ENCODE measurements at places on chromosomes 12 and 14.

GRCh38 chr12:38053113-38053512 lies 263.5 kb upstream of the ALG10B start:
- no peak for DNase-seq

- no peak for DNase-seq
These were observed 140.8 kb downstream of the TTC7B start for GRCh38 chr14:90675399-90675798.

GRCh38 chr12:69898236-69898635 lies 73.2 kb downstream of the MYRFL start:
- DNase-seq = peak; percentile 84

DNA sequence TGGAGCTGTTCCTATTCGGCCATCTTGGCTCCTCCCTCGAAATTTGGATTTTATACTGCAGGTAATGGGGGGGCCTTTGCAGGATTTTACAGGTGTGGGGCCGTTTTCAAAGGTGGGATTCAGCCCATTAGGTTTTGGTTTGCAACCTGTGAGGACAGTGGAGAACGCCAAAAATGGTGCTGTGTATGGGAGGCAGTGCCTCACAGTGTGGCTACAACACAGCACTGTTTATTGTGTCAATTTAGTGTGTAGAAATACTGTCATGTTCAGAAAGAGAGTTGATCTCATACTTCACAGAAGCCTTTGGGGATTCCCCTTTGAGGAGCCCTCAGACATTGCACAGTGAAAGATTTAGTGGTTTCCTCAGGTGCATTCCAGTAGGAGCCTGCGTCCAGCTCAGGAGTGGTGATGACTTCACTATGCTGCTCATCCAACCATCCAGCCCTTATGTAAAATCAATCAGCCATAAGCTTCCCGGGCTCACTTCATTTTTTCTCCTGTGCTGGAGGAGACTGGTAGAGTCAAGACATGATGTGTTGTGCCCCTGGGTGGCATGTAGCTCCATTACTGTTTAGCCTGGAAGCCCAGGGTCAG lies 92.7 kb upstream of the PRMT8 start:
- DNase-seq = no peak

GRCh38 chr12:131828671-131829355 lies 620 bp downstream of the MMP17 start:
- DNase-seq = no peak

- DNase-seq = peak; percentile 26
These were observed 8.3 kb downstream of the CDK2AP1 start for GRCh38 chr12:123263196-123263817.

DNA sequence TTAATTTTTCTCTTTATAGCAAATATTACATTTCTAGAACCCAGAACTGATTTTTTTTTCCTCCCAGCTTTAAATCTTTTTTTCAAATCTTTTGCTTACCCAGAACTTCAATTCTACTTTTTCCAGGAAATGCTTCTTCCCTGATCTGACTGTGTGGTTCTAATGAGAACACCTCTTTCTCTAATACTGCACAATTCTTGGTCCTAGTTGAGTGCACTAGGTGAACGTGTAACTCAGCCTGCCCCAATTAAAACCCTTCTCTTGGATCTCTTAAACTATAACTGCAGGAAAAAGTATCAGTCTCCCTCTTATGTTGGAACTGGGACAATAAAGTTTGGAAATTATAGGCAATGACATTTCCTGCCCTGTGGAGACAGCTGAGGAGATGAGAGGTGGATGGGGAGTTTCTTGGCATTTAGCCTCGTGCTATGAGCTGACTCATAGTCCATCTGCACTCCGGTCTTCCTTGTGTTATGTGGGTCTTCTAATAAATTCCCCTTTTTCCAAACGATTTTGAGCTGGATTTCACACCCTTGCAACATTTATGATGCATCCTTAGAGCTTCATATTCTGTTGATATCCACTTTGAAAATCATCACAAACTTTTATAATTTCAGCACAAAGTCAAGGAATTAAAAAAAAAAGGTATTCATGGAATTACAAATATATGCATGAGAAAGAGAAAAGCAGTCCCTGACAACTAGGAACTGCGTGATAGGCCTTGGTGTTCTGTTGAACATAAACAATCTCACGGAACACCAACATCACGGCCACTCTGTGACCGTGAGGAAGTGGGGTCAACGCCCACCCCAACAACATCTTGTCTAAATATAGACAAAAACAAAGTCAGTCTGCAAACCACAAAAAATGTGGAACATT lies 52.4 kb downstream of the BRMS1L start:
- DNase-seq = peak; percentile 96

DNA sequence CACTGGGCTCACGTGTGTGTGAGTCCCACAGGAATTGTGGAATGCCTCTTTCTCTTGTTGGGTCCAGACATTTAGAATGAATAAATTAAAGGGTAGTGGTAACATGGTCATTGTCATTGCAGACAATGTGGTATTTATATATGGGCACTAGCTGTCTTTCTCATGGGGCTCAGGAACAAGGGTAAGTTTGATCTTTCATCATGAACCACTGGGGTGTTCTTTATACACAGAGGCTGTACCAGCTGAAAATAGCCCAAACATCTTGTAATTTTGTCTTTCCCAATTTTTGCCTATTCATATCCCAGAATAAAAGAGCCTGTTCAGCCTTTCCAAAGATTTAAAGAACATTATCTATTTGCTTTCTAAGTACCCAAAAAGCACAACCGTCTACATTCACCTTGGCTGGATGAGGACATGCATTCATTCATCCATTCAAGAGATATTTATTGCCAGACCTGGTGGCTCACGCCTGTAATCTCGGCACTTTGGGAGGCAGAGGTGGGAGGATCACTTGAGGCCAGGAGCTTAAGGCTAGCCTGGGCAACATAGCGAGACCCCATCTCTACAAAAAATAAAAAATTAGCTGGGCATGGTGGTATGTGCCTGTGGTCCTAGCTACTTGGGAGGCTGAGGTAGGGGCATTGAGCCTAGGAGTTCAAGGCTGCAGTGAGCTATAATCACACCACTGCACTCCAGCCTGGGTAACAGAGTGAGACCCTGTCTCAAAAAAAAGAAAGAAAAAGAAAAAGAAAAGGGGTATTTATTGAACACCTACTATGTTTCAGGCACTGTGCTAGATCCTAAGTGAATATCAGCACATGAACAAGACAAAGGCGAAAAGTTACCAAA lies 4.4 kb upstream of the FOS start:
- DNase-seq = peak; percentile 9

- peak; percentile 66 for DNase-seq
These were observed 939 bp downstream of the NPC2 start for GRCh38 chr14:74491956-74492775.

GRCh38 chr12:51779876-51780275 lies 68.6 kb downstream of the FIGNL2 start:
- DNase-seq = no peak

DNA sequence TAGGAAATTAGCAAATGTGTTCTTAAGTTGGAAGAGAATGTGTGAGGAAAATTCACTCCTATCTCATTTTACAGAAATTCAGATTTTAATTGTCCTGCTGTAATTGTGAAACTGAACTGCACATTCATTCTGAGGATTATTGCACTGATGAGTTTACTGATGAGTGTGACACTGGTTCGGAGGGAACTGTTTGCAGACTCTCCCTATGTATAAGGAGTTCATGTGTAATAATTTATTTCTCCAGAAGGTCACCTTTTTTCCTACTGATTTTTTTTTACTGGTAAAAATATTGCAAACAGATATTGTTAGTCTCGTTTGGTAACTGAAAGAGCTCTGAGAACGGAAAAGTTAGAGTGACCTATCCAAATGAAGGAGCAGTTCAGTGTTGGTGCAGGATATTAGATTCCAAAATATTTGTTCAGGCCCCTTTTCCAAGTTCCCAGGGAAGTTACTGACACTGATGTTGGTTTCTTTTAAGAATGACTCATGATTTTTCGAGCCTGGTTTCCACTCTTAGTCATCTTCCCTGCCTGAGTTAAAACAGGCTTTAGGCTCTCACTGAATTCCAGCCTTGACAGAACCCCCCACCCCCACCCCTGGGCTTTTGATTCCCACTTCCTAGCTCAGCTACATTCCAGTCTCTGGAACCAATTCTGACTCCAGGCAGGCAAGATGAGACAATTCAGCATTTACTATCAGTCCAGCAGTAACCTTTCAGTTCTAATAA lies 18.4 kb downstream of the ANO6 start:
- peak; percentile 95 for DNase-seq

GRCh38 chr14:63705561-63706070 lies 22.2 kb downstream of the SGPP1 start:
- no peak for DNase-seq

DNA sequence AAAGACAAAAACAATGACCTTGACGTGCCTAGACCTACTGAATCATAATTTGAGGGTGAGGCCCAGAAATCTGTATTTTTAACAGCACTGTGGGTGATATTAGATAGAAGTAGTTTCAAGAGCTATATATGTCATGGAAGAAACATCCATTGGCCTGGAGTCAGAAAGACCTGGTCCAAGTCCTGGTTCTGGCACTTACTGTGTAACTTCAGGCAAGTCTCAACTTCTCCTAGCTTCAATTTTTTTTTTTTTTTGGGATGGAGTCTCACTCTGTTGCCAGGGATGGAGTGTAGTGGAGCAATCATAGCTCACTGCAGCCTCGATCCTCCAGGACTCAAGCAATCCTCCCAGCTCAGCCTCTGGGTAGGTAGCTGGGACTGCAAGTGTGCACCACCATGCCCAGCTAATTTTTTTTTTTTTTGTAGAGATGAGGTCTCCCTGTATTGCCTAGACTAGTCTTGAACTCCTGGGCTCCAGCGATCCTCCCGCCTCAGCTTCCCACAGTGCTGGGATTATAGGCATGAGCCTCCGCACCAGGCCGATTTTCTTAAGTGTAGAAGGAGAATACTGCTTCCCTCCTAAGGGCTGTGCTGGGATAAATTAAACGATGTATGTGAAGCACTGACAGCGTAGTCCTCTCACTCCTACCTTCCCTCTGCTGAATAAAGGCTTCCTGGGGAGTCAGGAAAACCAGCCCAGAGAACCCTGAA lies 14.3 kb upstream of the GPX2 start:
- no peak for DNase-seq

DNA sequence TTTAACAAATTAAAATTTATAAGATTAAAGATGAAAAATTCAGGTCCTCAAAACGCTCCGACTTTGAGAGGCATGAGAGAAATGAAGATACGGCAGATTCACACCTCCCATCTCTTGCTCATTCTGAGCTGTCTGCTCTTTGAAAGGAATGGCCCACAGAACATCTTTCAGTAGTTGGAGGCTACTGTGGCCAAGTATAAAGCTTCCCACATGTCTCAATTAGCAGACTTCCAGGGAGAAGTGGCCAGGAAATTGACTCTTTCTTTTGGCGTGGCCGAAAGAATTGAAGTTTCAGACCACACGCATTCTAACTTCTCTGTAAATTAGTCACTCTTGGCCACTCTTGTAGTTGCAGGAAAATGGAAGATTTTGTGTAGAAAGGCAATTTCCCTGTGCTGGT lies 129.2 kb downstream of the DIP2B start:
- DNase-seq = no peak

DNA sequence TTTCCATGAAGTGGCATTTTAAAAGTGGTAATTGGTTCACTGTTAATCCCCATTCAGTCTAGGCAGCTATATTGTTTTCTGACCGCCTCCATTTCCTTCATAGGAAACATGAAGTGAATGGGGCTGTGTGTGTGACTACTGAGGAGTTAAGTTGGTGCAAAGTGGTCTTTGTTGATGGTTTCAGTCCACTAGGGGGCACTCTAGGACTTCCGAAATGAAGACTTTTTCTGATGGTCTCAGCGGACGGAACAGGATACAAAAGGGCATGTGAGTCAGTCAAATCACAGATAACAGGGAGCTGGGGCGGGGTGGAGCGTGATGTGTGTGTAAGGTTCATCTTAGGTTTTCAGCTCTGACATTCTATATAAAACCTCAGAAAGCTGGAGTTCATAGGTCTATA lies 240.1 kb upstream of the OR4E1 start:
- peak; percentile 77 for DNase-seq

GRCh38 chr14:53875324-53875897 lies 81.2 kb downstream of the BMP4 start:
- no peak for DNase-seq

GRCh38 chr12:38809832-38810231 lies 95.6 kb downstream of the CPNE8 start:
- DNase-seq = no peak

- no peak for DNase-seq
These were observed 91.6 kb downstream of the FOXN3 start for GRCh38 chr14:89325299-89325883.

- DNase-seq = no peak
These were observed 37.5 kb upstream of the MIS18BP1 start for GRCh38 chr14:45290547-45290946.

- peak; percentile 81 for DNase-seq
These were observed 19.0 kb upstream of the RNASE12 start for GRCh38 chr14:20610002-20610765.

DNA sequence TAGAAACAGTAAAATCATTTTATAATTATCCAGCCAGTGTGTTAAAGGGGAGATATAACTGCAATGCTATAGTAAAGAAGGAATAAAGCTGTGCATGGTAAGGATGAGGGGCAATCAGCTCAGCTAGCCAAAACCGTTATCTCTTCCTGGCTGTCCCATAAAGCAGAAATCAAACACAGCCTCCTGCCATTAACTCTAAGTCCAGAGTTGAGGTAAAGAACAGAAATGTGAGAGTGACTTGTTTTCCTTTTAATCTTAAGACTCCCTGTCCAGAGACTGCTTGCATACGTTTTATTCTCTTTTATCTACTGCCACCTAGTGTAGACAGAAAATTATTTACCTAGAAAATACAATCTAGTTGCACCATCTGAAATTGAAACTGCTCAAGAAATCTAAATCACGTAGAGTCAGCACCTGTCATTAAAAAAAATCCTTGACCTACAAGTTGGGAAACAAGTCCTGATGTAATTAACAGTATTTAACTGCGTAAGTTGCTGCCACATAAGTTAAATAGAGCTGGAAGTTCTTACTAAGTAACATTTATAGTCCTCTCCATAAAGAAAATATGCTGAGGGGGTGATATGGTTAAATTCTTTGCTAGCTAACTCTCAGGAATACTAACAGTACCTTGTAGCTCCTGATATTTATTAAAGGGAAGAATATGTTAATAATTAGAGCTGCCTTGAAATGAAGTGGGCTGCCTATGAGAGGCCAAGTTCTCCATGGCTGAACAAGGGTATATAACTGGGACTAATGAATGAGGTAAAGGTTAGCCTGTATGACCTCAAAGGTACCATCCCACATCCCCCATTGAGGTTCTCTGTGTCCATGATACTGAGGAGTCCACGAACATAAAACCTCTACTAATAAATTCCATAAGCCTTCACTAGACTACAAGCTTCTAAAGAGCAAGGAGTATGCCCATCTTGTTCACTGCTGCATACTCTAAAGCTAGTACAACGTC lies 62.7 kb downstream of the GALNT4 start:
- DNase-seq = peak; percentile 91

- no peak for DNase-seq
These were observed 19.3 kb downstream of the CTSG start for GRCh38 chr14:24556756-24557155.

GRCh38 chr12:47112679-47113078 lies 32.9 kb upstream of the AMIGO2 start:
- peak; percentile 16 for DNase-seq

DNA sequence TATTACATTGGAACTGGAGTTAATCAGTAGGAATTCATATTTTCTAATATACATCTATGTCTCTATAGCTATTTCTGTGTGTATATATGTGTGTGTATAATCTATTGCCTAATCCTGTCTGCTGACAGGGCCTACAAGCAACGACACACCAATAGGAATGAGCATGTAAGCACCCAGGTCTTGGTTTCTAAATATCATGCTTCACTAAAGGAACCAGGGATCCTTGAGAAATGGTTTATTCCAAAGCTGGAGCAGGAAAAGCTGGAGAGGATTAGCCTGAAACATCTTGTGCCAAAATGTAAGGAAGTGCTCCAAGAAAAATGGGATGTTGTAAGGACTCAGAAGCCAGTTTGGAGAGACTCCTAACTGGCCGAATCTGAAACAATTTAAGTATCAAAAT lies 29.3 kb upstream of the LGALS3 start:
- peak; percentile 59 for DNase-seq

All from choroid plexus epithelial cell (primary cell).